ENCODE measurements at places on chromosomes 4 and X.

GRCh38 chr4:75919920-75920319 lies 17.7 kb upstream of the PPEF2 start:
- no peak for DNase-seq

DNA sequence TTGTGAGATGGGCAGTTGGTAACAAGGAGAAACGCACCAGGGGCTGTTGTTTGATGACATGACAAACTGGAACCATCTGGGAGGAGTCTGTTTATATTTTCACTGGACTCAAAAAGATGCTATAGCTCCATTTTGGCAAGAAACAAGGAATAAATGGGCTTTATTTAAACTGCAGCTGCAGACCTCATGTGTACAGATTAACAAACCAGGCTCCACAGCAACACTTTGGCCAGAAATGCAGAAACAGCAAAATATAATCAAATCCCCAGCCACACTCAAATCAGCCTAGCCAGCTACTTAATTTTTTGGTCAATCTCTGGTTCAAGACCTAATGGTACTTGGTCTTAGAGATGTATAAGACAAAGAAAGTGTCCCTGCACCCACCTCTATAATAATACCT lies 52.7 kb downstream of the ASB9 start:
- no peak for DNase-seq

GRCh38 chrX:46712764-46713163 lies 46.2 kb downstream of the SLC9A7 start:
- DNase-seq: no peak

DNA sequence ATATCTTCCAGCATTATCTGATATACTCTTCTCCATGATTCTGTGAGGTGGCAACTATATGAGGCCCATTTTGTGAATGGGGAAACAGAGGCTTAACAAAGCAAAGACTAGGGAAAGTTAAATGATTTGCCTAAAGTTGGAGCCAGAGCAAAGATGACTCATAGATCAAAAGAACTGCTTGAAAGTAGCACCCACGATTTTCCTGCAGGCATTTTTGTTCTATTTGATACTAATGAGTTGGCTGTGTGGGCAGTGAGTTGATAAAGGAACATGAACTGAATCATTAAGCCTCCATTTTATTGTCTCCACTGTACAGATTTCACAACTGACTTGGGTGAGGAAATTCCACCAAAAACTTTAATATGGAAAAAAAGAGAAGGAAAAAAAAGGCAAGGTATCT lies 138.9 kb upstream of the IGFBP7 start:
- no peak for DNase-seq

GRCh38 chrX:125205133-125205917 lies 114.3 kb upstream of the TEX13C start:
- no peak for DNase-seq

GRCh38 chr4:107068116-107068515 lies 32.0 kb upstream of the DKK2 start:
- DNase-seq: no peak

DNA sequence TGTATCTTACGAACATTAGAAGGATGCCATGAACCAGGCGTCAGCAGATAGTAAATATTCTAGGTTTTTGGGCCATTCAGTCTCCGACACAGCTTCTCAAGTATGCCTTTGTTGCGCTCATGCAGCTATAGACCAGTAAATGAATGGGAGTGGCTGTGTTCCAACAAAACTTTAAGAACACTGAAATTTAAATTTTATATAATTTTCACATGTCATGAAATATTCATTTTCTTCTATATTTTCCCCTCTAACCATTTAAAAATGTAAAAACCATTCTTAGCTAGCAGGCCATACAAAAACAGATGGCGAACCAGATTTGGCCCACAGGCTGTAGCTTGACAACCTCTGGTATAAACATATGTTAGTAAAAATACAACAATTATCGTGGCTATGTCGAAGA lies 151.8 kb upstream of the KIT start:
- no peak for DNase-seq

DNA sequence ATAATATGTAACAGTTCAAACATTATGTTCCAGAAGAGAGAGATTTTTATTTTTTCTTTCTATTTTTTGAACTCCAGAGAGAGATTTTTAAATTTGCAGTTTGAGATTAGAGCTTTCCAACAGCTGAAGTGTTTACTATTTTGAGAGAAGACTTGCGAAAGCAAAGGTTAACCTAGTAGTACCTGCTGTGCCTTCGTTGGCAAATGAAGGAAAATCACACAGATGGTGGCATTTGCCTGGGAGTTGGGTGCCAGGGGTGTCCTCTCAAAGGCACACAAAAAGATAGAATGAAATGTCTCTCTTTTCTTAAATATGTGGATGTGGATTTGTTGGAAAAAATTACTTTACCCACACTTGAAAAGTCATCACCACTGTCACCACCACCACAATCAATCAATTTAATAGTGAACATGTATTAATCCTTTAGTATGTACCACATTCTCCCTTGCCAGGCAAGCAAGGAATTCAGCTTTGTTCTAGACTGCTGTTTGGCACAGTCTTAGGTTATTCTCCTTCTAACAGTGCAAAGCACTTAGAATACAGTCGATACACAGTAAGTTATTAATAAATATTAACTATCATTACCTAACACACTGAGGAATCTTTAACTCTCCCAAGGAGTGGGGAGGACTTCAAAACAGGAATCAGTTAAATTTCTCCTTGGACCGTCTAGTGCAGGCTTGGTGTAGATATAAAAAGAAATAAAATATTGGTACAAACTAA lies 838.2 kb upstream of the FTHL17 start:
- no peak for DNase-seq

DNA sequence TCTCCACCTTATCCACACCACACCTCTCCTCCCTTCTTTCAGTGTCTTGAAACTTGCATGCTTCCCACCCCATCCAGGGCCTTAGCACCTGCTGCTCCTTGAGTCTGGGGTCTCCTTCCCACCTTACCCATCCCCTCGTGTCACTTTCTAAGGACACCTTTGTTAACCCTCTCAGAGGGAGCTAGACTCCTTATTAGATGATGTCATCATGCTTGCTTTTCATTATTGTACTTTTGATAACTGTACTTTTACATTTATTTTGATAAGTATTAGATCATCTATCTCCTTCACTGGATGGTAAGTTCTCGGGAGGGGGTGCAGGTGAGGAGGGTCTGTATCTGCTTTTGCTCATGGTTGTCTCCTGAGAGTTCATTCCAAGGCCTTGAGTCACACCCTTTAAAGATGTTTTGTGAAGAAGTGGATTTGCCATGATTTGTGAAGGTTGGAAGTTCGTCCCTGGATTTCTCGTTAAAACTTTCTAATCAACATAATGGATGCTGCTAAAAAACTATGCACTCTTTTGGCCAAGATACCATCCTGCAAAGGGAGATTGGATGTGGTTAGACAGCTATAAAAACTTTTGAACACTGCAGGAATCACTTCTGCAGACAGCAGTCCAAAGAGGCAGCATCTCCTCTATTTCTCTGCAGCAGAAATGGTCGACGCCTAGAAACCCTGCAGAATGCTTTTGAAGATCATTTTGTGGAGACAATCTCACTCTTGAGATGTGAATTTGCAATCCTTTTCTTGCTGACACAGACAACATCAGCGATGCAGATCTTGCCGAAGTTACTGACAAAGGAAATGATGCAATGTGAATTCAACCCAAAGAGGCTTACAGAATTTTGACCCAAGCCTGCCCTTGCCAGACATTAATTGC lies 69.6 kb downstream of the ENPP6 start:
- no peak for DNase-seq

DNA sequence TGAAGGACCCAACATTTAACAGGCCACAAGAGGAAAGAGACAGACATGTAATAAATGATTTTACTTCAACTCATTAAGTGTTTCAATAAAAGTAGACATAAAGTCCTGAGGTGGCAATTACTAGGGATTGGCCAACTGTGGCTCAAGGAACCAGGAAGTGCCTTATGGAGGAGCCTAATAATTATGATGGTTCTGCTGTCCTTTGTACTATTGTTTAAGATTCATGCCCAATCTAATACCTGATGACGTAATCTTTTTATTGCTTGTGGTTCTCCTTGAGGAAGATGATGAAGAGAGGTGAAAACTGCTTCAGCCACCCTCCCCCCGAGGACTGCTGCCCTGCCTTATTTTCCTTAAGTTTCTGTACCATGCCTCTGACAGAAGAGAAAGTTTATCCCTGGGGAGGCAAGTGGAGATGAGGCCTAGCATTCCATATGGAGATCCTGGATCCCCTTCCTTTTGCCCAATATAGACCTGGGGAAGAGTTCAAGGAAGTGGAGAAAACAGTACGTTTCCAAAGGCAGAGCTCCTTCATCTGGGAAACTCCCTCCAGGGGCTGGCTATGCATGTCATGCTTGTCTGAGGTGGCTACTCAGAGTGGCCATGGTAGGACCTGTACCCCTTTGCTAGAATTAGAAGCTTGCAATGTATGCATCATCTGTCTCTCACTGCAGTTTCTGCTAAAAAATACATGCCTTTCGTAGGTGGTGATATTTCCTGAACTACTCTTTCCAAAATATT lies 56.8 kb upstream of the FAT1 start:
- DNase-seq: no peak

DNA sequence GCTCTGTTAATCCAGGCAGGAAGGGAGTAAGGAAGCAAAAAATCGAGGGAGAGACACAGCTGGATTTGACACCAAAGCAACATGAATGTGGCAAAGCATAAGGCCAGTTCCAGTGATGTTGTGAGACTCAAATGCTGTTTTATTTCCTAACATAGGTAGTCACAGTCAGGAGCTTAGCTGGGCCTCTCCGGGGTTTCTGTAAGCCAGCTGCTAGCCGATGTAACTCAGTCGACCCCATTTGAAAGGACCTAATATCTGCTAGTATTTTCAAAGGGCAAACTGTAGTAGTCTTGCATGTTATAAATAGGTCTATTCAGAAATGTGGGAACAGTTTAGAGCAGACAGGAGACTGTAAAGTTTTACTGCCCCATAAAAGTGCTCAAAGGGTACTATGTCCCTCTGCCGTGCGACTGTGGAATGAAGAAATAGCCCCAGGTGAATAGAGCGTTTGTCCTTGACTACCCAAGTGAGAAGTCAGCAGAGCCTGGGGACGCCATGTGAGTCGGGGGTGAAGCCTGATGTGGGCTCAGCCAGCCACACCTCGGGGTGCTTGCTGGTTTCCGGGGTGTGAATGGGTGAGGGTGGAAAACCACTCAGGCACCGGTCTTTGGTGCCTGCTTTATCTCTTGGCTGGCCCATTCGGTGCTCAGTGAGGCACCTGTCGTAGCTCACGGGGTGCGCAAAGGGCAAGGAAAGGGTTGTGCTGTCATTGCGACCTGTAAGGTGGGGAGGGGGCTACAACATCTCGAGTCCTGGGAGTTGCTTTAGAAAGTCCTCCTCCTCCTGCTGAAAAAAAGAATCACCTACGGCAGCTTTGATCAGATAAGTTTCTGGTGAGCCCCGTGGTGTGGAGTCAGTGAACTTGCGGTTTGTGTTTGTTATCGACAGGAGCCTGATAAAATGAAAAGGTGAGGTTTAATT lies 745 bp downstream of the TRIM2 start:
- no peak for DNase-seq

DNA sequence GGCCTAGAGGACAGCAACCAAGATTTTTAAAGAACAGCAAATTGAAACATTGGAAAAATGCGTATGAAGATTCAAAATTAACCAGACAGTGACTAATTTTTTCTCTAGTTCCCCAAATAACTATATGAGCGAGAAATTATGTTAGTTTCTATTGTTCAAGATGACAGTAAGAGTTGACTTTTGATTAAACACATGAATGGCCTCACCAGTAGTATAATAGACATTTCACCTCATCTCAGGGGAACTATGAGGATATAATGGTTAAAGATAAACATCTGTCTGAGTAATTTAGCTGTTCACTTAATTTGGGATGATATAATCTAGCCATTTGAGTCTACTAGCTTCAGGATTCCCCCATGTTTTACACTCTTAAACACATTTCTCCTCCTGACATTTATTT lies 380.9 kb upstream of the NWD2 start:
- no peak for DNase-seq

- no peak for DNase-seq
These were observed 228.0 kb downstream of the PALLD start for GRCh38 chr4:168724686-168725411.
